ENCODE measurements at places on chromosomes 5 and 9.

DNA sequence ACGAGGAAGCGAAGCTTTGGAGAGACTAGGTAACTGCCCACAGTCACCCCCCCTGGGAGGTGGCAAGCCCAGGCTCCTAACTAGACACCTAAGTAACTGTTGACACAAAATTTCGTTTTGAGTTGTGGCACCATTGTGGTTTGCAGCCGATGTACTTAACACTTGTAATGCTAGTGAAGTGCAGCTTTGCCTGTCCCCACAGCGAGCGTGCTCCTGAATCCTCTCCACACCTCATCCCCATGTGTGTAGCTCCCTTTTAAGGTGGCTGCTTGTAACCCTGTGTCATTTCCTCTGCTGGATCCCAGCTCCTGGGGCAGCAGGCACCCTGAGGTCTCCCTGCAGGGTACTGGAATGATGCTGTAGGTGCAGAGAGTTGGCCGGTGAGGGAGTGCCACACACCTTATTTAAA, 114.9 kb downstream of the TRIO start:
- no peak for DNase-seq

DNA sequence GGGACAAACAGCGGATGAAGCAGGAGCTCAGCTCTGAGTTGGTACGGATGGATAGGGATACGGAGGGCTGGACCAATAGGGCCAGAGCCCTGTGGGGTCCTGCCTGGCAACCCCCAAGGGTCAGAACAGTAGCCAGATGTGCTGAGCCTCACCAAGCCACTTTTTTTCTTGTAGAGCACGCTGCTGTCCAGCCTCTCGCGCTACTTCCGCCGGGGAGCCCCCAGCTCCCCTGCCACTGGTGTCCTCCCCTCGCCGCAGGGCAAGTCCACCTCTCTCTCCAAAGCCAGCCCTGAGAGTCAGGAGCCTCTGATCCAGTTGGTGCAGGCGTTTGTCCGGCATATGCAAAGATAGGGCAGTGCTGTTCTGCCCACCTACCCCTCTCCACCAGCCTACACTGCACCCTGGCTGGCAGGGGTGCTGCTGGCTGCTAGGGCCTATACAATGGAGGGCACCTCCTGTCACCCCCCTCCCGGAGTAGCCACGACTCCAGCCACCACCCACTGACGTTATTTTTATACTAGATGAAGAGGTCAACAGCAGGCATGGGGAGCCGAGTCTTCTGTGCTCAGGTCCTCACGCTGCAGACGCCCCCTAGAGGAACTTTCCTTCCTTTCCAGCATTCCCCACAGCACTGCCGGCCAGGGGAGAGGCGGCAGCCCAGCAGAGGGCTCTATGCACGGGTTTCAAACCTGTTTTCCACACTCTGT, 21.6 kb downstream of the SH3GLB2 start:
- no peak for DNase-seq

GRCh38 chr9:100029251-100029650, 69.5 kb downstream of the ERP44 start:
- no peak for DNase-seq

DNA sequence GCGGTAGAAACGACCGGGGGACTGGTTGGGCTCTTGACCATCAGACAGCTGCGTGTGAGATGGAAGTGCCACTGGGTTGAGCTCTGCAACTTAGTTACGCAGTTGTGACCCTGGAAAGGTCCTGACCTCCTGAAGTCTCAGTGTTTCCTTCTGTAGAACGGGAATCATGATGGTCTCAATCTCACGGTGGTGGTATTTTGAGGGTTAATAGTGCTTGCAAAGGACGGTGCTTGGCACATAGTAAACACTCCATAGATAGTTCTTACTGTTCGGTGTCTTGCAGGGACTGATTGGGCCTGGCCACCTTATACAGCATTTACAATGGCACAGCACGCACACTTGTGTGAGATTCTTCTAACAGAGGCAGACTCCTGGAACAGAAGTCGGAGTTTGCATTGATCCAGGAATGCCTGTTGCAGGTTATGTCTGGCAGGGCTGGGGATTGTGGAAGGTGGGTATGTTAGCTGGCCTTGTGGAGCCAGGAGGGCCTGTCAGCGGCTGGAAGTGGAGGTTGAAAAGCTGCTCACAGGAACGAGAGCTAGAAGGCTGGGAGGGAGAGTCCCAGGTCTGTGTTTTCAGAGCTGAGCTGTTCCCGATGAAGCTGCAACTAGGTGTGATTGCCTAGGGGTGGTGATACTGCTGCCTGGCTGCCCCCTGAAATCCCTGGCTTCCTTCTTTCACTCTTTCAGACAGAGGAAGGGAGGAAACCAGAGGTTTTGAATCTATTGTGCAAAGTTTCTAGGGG, 962 bp upstream of the TXN start:
- no peak for DNase-seq

DNA sequence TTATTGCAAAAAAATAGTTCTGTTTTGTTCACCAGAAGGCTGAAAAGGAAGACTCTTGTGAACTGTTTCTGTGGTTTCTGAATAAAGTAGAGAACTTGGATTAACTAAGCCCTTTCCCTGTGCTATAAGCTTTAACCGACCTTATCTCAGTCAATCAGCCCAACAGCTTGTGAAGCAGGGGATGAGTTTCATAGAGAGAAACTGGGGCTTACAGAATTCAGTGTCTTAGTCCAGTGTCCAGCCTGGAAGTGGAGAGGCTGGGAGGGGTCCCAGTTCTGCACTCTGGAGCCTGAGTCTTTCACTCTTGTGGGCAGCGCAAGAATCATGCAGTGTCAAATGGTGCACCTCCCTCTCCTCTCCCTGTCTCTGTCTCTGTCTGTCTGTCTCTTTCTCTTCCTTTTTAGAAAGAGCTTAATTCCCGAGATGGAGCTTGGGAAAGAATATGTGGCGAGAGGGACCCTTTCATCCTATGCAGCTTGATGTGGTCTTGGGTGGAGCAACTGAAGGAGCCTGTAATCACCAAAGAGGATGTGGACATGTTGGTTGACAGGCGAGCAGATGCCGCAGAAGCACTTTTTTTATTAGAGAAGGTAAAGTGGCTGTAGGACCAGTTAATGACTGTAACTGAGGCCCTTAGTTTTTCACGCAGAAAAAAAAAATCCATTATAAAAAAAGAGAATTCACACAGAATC, 17.0 kb downstream of the PTPDC1 start:
- DNase-seq: no peak

DNA sequence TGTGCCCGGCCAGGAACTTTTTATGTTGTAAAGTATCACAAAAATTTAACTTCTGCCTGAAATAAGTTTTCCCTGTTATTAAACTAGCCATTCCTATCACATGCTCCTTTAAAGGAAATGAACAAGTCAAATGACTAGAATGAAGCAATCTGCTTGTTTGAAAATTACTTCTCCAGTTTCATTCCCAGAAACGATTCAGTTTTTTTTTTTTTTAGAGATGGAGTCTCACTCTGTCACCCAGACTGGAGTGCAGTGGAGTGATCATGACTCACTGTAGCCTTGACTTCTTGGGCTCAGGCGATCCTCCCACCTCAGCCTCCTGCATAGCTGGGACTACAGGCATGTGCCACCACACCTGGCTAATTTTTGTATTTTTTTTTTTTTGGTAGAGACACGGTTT, 13.3 kb upstream of the GNG10 start:
- DNase-seq: no peak

DNA sequence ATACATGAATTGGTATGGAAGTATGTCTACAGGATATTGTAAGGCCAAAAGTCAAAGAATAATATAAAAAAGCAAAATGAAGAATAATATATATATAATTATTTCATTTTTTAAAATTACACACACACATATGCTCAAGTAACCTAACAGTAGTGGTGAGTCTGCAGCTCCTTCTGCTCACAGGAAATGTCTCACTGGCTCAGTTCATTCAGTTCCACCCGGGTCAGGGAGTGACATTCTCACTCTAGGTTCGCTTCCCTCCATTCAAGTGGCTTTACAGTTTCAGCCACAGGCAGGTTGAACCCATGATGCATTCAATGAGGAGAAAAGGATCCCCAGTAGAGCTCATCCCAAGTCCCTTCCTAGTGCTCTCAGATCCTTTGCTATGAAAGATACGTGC, 90.8 kb downstream of the SUSD1 start:
- DNase-seq: no peak

- no peak for DNase-seq
Measured at GRCh38 chr9:91844190-91844589, 105.8 kb downstream of the ROR2 start.

DNA sequence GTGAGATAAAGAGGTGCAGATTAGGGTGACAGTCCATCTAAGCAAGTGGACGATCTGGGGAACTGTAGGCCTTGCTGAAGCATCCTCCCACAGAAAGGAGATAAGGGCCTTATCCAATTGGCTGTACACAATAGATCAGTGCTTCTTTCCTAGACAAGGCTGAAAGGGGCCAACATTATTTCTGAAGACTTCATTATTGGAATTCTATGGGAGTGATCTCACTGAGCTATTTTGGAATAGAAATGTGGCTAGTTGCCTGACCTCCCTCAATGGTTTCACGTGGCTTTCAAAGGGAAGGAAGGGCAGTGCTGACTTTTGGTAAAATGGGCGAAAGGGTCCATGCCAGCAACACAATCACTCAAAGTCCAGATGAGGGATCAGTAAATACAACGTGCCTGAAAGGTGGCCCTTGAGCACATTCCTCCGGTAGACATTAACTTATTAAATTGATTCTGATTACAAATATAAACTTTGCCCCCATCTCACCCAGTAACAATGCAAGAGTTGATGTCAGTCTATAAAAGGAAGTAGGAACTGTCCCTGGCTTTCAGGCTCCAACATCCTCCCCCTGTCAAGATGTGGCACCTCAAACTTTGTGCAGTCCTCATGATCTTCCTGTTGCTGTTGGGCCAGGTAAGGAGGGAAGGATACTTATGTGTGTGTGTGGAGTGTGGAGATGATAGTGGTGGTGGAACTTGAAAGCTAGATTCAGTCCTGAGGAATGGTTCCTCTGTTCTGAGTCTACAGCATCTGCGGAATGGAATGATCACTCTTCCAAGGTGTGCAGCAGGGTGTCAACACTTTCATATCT, at the start of gene LEAP2:
Gene LEAP2, plus strand, starts transcription at position 550 of the 811 bp plus-strand sequence. Its CDS starts 27 bp downstream, at position 577.
- DNase-seq: no peak

DNA sequence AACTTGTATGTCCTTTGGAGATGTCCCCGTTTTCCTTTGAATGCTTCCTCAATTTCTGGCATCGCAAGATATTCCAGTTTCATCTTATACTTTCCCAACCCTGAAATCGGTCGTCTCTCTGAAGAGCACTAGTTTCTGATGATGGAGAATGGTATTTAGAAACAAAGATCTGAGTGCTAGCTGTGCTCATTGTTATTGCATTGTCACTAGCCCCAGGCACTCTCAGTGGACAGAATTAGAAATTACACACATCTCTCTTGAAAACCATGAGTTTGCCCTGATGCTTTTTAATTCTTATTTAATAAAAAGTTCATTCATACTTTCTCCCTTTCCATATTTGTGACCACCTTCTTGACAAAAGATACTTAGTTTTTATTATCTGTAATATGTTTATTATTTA, 67.7 kb downstream of the C9orf152 start:
- no peak for DNase-seq

All from left forelimb (tissue), 1 donor.